SK-MEL-5 (cell line): ENCODE measurements at places on chromosomes 7 and 10.

GRCh38 chr7:154610903-154611302 lies 392.0 kb downstream of the PAXIP1 start:
- DNase-seq: no peak

DNA sequence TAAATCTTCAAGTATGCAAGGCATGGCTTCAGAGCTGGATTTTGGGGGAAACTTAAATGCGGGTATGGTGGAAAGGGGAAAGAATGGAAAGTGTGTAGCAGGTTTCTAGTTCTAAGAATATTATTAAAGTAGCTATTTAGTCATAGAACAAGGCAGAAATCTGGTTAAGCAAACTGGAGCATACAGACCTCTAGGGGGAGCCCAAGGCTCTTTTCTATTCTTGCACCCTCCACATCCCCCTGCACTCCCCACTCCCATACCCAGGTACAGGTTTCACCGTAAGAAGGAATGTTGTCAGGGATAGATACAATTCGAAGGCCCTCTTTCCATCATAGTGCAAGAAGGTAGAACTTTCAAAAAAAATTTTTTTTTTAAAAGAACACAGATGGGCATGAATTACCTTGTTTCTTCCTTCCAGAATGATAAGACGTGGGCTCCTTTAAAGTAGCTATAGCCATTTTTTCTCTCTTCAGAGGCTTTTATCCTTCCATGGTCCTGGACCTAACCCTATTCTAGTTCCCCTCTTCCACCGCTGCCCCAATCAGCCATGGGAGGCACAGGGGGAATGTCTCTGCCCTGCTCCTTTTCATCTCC lies 41.5 kb upstream of the SMIM30 start:
- DNase-seq: peak; percentile 78

GRCh38 chr10:31927884-31928548 lies 615 bp downstream of the ARHGAP12 start:
- DNase-seq: peak; percentile 70

DNA sequence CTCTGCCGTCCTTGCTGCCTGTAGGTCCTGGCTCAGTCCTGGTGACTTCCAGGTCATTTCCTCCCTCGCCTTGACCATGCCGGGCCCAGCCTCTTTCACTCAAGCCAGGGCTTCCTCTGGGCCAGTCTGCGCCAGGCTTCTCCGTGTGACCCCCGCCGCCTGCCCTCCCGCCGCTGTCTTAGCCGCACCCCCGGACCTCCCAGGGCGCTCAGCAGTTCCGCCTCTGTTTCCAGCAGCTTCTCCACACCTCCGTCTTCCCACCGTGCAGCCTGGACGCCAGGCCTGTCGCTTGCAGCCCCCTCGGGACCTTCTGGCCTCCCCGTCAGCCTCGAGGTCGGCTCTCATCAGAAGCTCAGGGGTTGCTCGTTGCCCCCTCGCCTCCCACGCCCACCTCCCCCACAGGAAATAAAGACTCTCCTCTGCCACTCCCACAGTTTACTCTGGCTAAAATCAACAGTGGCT lies 123.0 kb upstream of the FZD8 start:
- no peak for DNase-seq

GRCh38 chr10:34477249-34477648 lies 337.8 kb downstream of the PARD3 start:
- no peak for DNase-seq

GRCh38 chr7:130910949-130911944 lies 177.2 kb upstream of the KLF14 start:
- peak; percentile 57 for DNase-seq

DNA sequence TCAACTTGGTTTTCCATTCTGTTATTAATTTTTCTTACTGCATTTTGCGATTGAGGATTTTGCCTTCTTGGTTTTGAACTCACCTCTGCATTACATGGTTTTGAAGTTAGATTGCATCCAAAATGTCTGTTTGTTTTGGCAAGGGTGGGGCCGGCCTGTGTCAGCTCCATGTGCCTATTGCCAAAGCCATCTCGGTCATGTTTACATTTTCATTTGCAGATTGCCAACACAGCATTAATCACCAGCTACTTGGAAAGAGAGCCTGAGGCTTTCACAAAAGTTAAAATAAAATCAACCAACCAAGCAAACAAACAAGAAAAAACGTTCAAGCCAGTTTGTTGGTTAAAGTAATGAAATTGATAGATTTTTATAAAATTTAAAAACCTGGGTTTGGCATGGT lies 695.8 kb downstream of the TYW1 start:
- DNase-seq: no peak

GRCh38 chr7:50085344-50085743 lies 7.7 kb downstream of the ZPBP start:
- no peak for DNase-seq

DNA sequence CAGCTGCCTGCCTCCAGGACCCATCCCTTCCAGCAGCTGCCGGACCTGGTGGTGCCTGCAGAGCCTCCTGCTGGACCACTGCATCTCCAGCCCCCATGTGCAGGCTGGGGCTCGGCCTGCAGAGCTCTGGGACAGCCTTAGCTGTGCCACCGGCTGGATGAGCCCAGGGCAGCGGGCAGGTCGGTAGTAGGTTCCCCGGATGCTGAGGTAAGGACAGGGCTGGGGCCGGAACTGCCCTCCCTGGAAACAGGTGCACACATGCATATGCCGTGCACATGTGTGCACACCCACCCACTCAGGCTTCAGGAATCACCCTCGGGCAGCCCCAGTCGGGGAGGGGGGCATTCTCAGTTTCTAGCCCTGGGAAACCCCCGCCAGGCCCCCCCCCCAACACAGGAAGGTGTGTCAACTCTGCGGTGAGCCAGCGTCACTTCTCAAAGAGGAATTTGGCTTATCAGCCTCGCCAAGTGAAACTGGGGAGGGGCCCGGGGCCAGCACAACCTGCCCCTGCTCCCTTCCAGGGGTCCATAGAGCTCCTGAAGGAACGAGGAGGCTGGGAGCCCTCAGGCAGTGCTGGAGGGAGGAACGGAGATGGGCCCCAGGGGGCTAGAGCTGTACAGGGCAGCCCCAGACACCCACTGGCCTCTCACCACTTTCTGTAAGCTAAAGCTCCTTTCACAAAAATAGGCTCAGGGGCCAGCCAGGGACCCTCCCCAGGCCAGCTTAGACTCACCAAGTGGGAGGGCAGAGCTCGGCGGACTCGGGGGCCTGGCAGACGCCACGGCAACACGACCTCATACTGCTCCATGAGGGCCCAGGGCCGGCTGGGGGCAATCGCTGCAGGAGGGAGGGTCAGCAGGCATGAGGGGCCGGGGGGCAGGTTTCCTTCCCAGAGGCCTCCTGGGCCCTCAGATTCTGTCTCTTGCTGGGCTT lies 1.7 kb downstream of the ADAM8 start:
- DNase-seq: no peak

GRCh38 chr10:44153918-44154670 lies 230.8 kb downstream of the CXCL12 start:
- DNase-seq: no peak

GRCh38 chr10:19904202-19904661 lies 88.0 kb downstream of the PLXDC2 start:
- DNase-seq: no peak

DNA sequence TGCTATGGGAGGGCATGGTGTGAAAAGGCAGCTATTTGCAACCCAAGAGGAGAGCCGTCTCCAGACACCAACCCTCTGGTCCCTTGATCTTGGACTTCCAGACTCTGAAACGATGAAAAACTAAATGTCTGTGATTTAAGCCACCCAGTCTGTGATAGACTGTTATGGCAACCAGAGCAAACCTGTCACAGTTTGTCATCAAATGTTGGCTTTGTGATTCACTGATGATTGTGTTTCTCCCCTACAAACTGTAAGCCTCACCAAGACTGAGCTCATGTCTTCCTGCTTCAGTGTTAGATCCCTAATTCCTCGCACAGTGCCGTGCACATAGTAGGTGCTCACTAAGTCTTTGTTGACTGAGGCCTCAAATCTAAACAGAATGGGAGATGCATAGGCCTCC lies 224.6 kb upstream of the PITRM1 start:
- DNase-seq: no peak
